Activated CD8-positive, alpha-beta T cell treated with anti-CD3 and anti-CD28 coated beads for 36 hours (primary cell): ENCODE measurements at places on chromosomes 13 and 19.
A peak's percentile ranks its signal among the peaks of the same experiment; 100 is the strongest.

DNA sequence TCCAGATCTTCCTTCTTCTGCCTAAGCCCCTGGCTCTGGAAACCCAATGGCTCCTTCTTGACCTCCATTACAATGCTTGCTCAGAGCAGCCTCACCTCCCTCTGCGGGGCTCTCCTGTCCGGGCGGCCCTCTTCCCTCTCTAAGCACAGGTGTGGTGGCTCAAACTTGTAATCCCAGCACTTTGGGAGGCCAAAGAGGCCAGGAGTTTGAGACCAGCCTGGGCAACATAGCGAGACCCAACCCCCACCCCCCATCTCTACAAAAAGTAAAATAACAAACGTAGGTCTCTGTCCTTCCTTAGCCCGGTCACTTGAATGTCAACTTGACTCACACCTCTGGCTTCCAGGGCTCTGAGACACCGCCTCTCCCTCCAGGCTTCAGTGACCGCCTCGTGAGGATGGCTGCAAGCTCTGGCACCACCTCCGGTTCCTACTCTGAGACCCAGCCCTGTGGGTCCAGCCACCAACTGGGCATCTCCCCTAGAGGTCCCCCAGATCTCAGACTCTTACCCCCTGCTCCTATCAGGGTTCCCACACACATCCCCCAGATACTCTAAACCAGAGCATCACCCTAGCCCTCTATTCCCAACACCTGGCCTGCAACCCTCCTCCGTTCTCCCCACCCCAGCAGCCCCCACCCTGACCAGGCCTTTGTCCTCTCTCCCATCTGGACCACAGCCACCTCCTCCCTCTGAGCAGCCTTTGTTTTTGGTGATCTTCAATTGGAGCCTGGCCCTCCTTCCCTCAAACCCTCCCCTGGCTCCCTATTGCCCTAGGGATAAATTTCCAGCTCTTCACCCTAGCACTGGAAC, 4.7 kb upstream of the TLE2 start:
- no peak for DNase-seq

DNA sequence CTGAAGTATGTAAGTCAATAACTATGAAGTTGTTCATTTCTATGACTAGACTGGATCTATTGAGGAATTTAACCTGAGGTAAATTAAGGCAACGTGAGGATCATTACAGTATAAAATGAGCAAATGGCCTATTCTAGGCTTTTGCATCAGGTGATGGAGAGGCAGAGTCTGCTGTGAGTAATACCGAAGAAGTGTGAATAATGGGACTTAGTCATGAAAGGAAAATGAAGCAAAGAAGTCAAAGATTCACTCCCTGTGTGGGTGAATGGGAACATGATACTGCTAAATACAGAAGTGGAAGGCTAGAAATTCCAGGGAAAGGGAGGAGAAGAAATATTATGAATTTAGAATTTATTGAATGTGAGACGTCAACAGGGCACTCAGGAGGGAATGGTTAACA, 774.1 kb downstream of the LIG4 start:
- DNase-seq: no peak

GRCh38 chr13:69603144-69603853, 504.3 kb upstream of the ATXN8OS start:
- no peak for DNase-seq

- no peak for DNase-seq
Measured at GRCh38 chr13:97348569-97349100, 85.3 kb upstream of the RAP2A start.

DNA sequence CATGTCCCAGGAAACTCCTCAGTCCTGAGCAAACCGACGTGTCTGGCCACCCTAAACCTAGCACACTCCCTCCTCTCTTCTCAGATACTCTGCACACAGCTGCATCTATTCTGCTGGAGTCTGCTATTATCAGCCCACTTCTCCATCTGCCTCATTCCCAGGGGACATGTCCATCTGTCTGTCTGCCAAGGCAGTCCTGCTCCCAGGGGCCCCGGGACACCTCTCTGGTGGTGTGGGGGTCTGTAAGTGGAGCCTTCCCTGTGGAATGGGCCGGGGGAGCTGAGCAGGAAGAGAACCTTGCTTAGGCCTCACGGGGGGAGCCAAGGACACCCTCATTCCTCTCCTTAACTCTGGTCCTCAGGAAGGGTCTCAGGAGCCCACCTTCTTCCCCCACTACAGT, 72.7 kb downstream of the ERICH6B start:
- no peak for DNase-seq

DNA sequence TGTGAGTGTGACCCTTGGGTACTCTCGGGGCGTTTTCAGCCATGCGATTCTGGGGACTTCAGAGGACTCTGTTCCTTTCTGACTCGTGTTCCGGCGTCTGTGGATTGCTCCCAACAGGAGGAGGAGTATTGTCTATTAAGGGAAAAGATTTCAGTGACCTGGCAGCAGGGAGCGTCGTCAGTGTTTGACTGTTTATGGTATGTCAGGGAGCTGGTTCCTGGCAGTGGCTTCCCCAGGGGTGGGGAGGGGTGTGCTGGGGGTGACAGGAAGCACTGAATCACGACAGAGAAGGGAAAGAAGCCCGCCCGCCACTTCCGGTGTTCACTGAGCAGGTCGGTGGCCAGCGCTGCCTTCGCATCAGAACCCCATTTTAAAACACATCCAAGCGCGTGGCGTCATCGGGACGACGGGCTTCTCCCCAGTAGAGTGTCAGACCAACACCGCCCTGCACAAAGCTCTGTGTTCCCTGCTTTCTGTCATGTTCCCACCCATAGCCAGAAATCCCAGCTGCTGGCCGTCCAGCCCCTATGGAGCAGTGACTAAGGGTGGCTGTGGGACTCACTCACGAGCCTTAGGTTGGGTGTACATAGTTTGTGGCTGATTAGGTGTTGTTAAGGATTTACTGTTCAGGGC, 33.8 kb downstream of the COL4A2 start:
- peak; percentile 84 for DNase-seq

DNA sequence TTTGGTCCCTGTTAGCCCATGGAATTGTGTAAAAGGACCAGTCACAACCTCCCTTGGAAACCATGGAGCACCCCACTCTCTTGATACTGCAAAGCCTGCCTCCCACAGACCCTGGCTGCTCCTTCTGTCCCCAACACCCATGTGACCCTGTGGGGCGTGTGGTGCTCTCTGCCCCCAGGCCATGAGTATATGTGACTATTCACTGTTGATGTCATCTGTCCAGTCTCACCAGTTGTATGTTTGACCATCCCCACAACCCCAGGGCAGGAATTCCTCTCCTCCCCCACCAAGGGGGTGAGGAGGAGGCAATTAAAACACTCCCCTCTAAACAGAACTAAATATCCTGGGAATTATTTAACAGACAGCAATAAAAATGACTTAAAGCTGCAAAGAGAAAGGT, 35.2 kb downstream of the KCTD15 start:
- no peak for DNase-seq

DNA sequence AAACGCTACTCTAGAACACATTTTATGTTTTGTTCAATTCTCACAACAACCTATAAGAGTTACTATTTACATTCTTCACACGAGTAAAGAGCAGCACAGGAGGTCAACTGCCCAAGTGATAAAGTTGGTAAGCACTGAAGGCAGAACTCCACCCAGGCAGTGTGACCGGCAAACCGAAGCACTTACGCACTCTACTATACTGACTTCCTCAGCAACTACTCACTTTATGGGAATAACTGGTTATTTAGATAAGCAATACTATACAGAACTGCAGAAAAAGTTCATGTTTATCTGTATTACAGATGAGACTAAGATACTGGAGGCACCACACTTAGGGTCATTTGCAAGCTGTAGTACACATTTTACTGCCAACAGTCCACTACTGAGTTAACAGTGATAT, 28.8 kb downstream of the FOXO1 start:
- DNase-seq: no peak

DNA sequence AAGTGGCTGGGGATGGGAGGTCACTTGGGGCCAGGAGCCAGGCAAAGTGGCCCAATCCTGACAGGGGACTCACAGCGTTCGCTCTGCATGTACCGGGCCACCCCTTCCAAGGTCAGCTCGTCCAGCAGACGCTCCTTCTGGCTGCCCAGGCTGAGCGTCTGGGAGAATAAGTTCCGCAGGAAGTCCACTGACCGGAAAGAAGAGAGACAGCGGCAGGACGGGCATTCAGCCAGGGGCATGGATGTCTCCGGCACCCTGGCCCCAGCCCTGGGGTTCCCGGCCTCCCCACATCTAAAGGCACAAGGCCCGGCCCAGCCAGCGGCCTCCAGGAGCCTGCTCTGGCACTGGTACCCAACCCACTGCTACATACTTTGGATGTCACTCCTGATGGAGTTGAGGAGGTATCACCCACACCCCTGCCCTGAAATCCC, 6.1 kb downstream of the SIRT2 start:
- no peak for DNase-seq

- DNase-seq: no peak
Measured at GRCh38 chr13:99376132-99376531, 68.9 kb upstream of the GPR183 start.
